ENCODE measurements at places on chromosomes 16 and 17.

- no peak for DNase-seq
Observed at GRCh38 chr16:15052747-15053476, 3.0 kb downstream of the NTAN1 start.

DNA sequence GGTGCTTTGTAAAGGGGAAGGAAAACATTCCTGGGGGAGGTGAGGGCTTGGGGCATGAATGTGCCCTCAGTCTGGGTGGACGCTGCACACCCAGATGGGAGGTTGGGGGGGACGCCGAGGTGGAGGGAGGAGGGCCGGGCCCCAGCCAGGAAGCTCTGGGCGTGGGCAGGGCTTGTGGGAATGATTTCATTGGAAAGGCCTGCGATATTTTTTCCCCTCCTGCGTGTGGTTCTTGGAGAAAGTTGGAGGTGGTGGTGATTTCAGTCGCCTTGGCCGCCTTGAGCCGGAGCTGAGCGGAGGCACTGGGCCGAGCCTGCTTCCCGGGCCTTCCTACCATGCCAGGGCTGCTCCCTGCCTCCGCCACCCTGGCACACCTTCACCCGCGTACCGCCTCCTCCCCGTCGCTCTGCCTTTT lies 26.4 kb upstream of the CLEC18A start:
- no peak for DNase-seq

- no peak for DNase-seq
Observed at GRCh38 chr17:82863941-82864712, 24.3 kb upstream of the ZNF750 start.

DNA sequence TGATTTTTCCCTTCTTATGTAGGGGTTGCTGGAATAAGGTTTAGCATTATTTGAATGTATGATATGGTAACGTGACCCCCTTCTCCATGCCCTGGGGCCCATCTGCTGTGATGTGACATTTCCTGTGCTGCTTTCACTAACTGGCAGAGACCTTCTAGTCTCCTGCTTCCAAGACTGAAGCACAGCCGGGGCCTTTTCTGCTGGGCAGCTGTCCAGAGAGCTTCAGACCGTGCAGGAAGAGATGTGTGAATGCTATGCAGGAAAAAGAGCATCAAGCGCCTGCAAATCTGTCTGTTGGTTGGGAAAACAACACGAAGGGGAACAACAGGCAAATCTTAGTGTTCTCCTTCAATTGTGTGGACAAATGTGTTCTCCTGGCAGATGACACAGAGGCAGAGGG lies 128.5 kb downstream of the SPACA3 start:
- no peak for DNase-seq

DNA sequence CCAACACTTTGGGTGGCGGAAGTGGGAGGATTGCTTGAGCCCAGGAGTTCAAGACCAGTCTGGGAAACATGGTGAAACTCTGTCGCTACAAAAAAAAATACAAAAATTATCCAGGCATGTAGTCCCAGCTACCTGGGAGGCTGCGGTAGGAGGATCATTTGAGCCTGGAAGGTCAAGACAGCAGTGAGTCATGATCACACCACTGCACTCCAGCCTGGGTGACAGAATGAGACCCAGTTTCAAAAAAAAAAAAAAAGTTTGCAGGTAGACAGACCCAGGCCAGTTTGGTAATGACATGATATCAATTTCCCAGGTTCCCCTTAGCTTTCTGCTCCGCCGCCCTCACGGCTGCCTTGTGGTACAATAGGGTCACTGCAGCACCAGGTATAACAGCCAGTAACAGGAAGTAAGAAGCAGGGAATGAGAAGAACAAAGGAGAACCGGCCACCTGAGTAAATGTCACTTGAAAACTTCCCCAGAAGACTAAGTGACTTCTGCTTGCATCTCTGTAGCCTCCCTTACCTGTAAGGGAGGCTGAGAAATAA lies 201.2 kb upstream of the HSBP1 start:
- DNase-seq, result no peak

Data from NCI-H2081 treated with DMSO at 0.1 percent for 48 hours (cell line).